NCI-H2081 treated with DMSO at 0.1 percent for 48 hours (cell line): ENCODE measurements at places on chromosomes 3 and 15.

- DNase-seq, result no peak
Observed at GRCh38 chr15:69462030-69462492, 9.4 kb downstream of the RPLP1 start.

- no peak for DNase-seq
Observed at GRCh38 chr3:59641169-59641899, 591.5 kb upstream of the CFAP20DC start.

DNA sequence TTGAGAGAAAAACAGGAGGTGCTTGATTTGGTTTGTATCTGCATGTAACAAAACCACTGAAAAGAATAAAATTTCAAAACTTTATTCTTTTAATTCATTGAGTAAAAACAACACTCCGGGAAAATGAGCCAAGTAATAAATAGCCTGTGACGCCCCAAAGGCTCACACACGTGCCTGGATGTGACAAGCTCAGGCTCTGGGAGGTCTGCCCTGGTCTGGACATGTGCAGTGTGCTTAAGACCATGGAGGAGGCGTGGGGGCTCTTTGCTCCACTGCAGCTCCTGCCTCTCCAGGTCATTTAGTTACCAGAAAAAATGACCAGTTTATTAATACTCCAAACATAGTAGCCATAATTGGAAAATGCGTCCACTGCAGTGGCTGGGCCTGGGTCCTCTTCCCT, 8.6 kb upstream of the NME9 start:
- no peak for DNase-seq

- no peak for DNase-seq
Observed at GRCh38 chr15:38610748-38611147, 46.1 kb upstream of the RASGRP1 start.

- no peak for DNase-seq
Observed at GRCh38 chr3:42608581-42608980, 8.1 kb downstream of the NKTR start.

DNA sequence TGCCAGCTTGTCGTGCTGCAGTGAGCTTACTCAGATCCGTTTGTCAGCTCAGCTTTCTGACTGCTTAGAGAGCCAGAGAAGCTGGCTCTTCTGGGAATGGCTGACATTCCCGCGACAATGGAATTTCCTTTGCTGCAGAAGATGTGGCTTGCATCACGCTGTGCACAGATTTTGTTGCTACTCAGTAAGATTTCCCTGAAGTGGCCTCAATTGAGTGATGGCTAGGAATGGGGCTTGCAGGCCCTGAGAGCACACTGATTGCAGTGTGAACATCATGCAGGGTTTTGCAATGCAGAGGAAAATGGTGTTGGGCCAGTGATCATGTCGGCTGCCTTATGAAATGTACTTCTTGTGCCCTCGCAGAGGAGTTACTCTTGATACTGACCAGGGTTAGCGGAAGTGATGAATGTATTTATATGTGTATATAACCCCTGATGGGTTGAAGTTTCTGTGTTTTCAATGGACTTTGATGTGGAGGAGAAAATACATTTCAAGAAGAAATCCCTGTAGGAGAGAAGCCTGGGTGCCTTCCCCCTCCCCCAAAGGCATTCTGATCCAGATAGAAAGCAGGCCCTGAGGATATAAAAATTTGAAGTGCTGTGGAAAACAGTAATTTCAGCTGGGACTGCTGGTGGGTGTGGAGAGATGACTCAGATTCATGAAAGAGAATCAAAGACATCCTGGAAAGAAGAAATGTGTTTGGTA, 102.5 kb upstream of the PDZRN3 start:
- no peak for DNase-seq

GRCh38 chr15:100572362-100572983, 29.5 kb downstream of the LINS1 start:
- DNase-seq, result no peak

DNA sequence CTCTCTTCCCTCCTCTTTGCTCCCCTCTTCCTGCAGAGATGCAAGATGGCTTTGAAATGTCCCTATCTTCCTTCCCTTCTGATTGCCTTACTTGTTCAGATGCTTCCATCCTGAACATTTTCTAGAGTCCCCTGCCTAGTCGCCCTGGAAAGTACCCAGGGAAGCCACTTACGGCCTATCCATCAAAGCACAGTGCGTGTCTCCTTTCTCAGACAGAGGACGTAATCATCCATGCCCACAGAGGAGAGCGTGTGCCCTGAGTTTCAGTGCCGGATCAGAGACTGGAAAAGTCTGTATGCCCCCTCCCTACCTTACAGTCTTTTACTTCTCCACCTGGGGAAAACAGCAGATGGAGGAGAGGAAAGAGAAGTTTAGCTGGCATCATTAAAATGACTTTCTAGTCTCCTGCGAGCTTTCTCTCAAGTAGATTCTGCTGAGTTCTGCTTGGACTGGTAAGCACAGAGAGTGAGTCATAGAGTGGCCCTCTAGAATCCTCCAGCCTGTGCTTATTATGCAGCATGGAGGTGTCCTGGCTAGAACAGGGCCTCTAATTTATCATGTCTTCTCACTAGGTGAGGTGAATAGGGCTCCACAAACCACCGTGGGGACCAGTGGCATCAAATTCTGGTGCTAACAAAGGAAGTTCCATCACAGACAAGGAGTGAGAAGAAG, 114.6 kb downstream of the SLCO3A1 start:
- no peak for DNase-seq

- DNase-seq, result no peak
Observed at GRCh38 chr15:56837273-56837672, 81.2 kb upstream of the TCF12 start.

GRCh38 chr3:73086071-73086494, 24.6 kb downstream of the EBLN2 start:
- no peak for DNase-seq

GRCh38 chr15:35728219-35728940, 182.4 kb upstream of the DPH6 start:
- DNase-seq, result no peak

GRCh38 chr3:58009026-58009748, 965 bp downstream of the FLNB start:
- DNase-seq, result no peak

- no peak for DNase-seq
Observed at GRCh38 chr15:70142322-70143191, 44.8 kb upstream of the TLE3 start.

DNA sequence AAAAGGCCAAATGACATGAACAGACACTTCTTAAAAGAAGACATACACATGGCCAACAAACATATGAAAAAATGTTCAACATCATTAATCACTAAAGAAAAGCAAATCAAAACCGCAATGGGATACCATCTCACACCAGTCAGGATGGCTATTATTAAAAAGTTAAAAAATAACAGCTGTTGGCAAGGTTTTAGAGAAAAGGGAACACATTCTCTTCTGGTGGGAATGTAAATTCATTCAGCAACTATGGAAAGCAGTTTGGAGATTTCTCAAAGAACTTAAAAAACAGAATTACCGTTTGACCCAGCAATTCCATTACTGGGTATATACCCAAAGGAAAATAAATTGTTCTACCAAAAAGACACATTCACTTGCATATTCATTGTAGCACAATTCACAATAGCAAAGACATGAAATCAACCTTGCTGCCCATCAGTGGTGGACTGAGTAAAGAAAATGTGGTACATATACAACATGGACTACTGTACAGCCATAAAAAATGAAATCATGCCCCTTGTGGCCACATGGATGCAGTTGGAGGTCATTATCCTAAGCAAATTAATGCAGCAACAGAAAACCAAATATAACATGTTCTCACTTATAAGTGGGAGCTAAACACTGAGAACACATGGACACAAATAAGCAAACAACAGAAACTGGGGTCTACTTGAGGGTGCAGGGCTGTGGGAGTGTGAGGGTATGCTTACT, 190.7 kb upstream of the MCTP2 start:
- no peak for DNase-seq

- DNase-seq, result no peak
Observed at GRCh38 chr15:55110446-55110845, 86.3 kb downstream of the RSL24D1 start.

DNA sequence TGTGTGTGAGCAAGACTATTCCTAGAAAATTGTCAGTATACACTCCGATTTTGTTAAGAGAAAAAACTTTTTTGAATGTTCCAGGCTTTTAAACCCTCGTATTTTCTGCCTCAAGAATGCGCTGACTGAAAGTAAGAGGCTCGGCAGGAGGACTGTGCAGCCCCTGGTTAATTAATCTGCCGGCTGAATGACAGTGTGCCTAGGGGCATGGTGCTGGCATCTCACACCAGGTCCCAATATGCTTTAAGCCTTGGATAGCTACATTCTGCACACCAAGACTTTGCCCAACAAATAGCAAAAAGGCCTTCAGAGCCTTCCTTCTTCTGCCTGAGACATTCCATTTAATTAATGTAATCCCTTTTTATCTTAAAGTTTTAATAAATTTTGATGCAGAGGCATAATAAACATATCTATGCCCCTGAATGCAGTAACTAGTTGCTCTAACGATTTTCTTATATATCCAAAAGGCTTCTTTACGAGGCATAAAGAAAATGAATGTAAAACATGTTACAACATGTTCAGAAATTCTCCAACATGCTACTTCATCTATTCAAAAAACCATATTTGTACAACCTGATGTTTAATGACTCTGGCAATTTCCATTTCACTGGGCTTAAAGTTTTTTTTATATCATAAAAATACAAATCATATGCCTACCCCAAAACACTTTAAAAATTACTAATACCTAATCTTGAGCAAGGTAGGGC, 37.9 kb downstream of the DPH6 start:
- no peak for DNase-seq

DNA sequence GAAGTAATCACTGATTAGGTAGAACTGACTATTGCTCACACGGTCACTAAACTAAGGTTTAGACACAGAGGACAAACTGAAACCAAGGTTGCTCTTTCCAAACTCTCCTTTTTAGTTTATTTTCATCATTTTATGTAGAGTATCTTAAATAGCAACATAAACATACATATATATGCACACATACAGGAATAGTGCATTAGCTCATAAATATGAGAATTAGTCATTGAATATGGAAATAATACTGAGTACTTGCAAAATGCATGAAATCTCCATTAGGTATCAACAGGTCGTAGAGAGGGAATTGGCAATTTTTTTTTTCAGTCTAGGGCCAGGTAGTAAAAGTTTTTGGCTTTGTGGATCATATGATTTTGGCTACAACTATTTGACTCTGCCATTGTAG, 557.1 kb downstream of the NLGN1 start:
- no peak for DNase-seq

GRCh38 chr3:9028134-9028533, 64.9 kb upstream of the RAD18 start:
- DNase-seq, result no peak

- DNase-seq, result no peak
Observed at GRCh38 chr3:190734490-190734889, 128.0 kb downstream of the GMNC start.

DNA sequence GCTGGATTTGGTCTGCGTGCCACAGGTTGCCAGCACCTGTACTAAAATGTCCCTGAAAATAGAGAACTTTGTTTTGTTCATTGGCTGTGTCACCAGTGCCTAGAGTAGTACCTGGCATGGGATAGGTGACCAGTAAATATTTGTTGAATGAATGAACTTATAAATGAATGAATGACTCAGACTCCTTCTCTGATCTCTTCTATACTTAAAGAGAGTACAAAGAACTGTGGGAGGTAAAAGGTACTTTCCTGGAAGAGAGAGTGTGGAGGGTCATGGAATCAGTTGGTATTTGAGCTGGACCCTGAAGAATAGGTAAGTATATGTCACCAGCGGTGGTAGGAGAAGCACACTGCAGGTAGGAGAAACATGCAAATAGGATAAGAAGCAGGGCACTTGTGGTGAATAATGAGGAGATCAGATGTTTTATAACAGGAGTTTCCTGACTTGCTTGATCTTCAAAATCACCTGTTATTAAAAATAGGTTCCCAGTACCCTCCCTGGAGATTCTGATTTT, 149.4 kb downstream of the LPP start:
- no peak for DNase-seq
